GM18507 (cell line): ENCODE measurements at places on chromosomes 4 and X.

GRCh38 chr4:183700407-183700806 lies 41.3 kb downstream of the TRAPPC11 start:
- DNase-seq, result no peak

- no peak for DNase-seq
Observed at GRCh38 chrX:95156566-95156965, 1482.6 kb downstream of the FAM133A start.

DNA sequence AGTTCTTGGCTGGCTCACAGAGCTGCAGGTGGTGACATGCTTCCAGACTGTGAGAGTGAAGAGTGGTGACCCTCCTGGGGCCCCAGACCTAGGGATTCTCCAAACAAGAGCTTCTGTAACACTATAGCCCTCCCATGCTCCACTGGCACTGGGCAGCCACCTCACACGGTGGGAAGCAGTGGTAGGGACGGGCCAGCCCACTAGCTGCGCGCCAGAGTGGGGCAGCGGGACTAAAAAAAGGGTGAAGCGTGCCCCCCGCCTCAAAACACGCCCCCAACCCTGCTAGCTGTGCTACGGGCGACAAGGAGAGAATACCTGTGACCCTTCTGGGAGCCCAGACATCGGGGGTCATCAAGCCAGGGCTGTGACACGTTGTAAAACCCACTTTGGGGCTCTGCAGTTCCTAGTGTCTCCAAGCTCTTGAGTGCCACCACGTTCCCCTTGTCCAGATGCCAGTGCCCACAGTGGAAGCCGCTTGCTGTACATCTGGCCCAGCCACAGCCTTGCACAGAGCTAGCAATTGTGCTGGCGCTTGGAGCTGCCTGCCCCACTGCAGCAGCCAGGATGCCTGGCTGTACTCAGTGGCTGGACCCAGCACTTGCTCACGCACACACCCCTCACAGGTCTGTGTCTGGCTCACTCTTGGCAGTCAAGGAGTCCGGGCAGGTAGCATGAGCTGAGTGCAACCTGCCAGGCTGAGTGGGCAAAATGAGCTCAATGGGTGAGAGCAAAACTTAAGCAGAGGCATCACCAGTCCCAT lies 100.0 kb downstream of the DCAF12L2 start:
- DNase-seq, result no peak

- no peak for DNase-seq
Observed at GRCh38 chr4:3485011-3485791, 22.1 kb downstream of the DOK7 start.
